ENCODE measurements at places on chromosomes 11 and 22. TPM values are rescaled to one million over a fixed set of nuclear protein-coding genes. Genes with fewer than 3 reads are reported as not detected.

CCDC73 gene
- polyA plus RNA-seq = 1.0 TPM

CUL5 gene
- polyA plus RNA-seq = 9.5 TPM

HPX gene
- 3.1 TPM for polyA plus RNA-seq

LDHAL6A gene
- 13.0 TPM for polyA plus RNA-seq

CST6 gene
- polyA plus RNA-seq = 3.0 TPM

ISX gene
- not detected for polyA plus RNA-seq

RAC2 gene
- 15.5 TPM for polyA plus RNA-seq

OR56A1 gene
- polyA plus RNA-seq = not detected

OR8H3 gene
- polyA plus RNA-seq = not detected

WNT7B gene
- polyA plus RNA-seq = 0.65 TPM

RAB3IL1 gene
- polyA plus RNA-seq = 88.2 TPM

GDPD4 gene
- 11.9 TPM for polyA plus RNA-seq

OR5T1 gene
- not detected for polyA plus RNA-seq

MMP1 gene
- polyA plus RNA-seq = 0.21 TPM

PYGM gene
- polyA plus RNA-seq = 14.2 TPM

MMP12 gene
- 0.61 TPM for polyA plus RNA-seq

ACTN3 gene
- 6.8 TPM for polyA plus RNA-seq

Measured in testis (tissue), 5 donors.